D341Med (cell line): ENCODE measurements at places on chromosomes 1 and 21.

DNA sequence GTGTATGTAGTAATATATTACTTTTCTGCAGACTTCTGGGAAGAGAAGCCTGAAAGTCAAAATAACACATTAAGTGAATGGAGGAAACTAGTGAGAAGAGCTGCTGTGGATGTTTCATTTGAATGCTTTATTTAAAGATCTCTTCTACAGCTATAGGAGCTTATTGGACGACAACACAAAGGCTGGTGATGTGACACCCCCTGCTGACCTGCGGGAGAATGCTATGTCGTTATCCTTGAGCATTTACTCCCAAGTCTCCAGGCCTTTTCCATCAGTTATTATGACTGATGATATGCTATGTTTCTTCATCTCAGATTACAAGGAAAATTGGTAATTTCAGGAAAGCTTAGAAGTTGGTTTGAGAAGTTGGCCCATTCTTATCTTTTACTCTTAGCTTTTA, 22.3 kb upstream of the PLA2G4A start:
- peak; percentile 56 for DNase-seq

GRCh38 chr21:43771698-43772424, 4.2 kb downstream of the CSTB start:
- no peak for DNase-seq

DNA sequence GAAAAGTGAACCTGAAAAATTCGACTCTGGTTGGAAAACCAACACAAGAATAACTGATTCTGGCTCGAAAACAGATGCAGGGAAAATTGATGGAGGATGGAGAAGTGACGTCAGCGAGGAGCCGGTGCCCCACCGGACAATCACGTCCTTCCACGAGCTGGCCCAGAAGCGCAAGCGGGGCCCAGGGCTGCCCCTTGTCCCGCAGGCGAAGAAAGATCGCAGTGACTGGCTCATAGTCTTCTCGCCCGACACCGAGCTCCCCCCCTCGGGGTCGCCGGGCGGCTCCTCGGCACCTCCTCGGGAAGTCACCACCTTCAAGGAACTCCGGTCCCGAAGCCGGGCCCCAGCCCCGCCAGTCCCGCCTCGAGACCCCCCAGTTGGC, 1.9 kb downstream of the RUSC1 start:
- DNase-seq: peak; percentile 74

DNA sequence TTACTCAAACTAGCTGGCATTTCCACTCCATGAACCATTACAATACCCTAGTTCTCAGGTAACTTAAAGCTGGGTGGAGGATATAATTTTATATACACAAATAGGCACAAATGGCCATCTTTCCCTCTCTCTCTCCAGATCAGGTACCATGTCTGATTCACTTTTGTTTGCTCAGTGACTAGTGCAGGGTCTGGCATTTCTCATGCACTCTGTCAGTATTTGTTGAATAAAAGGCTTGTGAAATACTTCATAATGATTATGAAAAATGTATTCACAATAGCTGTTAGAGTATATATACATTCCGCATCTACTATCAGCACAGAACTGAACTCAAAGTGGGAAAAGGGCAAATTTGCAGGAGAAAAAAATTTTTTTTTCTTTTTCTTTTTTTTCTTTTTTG, 510.2 kb upstream of the USP24 start:
- DNase-seq: no peak

- DNase-seq: no peak
Measured at GRCh38 chr1:183002797-183003196, 20.4 kb upstream of the LAMC1 start.

- no peak for DNase-seq
Measured at GRCh38 chr1:232282498-232282897, 347.4 kb downstream of the SIPA1L2 start.

- DNase-seq: no peak
Measured at GRCh38 chr1:89724369-89725010, 91.6 kb downstream of the LRRC8C start.

DNA sequence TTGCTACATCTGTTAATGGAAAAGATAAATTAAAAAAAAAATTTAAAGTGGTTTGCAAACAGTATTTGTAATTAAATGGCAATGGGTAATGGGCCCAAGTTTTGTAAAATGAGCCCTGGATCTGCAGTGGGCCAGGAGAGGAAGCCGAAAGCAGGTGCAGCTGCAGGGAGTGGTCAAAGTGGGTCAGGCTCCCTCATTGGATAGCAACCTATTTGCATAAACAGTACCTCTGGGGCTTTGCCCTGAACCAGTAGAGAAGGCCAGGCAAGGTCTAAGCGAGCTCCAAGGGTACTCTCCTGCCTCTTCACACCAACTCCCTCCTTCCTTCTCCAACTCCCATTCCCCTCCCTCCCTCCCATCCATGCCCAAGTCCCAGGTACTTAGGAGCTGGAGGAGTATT, 138.9 kb downstream of the HMGB4 start:
- no peak for DNase-seq

DNA sequence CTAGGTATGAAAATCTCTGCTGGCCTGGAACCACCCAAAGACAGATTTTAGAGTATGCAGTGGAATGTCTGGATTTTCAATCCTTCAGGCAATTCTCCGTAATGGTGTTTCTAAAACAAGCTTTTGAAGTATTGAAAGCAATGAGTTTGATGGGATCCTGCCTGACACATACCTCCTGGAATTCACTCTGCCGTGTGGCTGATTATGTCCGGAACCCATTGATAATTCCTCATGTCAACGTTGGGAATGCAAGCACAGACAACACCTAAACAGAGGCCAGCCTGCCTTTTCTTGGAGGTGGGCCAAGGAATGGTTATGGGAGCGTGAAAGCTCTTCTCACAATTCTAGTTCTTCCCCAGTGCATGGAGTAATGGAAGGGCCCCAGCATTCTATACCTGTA, 168.9 kb upstream of the HMCN1 start:
- no peak for DNase-seq

DNA sequence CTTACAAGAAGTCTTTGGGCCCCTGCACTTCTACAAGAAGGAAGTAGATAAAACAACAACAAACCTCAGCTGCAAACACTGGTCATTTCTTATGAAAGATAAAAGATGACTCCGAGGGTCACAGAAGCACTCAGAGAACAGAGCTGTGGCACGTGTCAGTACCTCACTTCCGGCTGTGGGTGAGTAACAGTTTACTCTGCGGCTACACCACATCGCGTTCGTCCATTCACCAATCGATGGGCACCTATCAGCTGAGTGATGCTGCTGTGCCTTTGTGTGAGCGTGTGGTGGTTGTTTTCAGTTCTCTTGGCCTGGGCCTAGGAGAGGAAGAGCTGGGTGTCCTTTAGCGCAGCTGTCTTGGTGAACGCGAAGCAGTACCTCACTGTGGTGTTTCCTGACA, 49.9 kb downstream of the COL6A1 start:
- no peak for DNase-seq
